B cell (primary cell): ENCODE measurements at places on chromosomes 2 and 18. TPM values are rescaled to one million over a fixed set of nuclear protein-coding genes. Genes with fewer than 3 reads are reported as not detected.

Gene DTNA
- total RNA-seq: not detected in 2 replicates

Gene GPR35
- 1.8 and 2.2 TPM in 2 replicates for total RNA-seq

Gene SPEG
- 0.10 and 0.74 TPM in 2 replicates for total RNA-seq

Gene SLC35F6
- 13.3 and 15.2 TPM in 2 replicates for total RNA-seq

Gene CCDC121
- 1.3 and 2.2 TPM in 2 replicates for total RNA-seq

Gene CAPN14
- 6.0 and 7.8 TPM in 2 replicates for total RNA-seq

Gene LRP1B
- not detected in 2 replicates for total RNA-seq

Gene DHRS9
- 0.25 TPM in 1 of 2 replicates, not detected in the other for total RNA-seq

Gene CRYGD
- total RNA-seq: not detected in 2 replicates

GRCh38 chr2:12116228-12116750 is 369.9 kb downstream of the LPIN1 start:
- peak; percentile 75 for DNase-seq

DNA sequence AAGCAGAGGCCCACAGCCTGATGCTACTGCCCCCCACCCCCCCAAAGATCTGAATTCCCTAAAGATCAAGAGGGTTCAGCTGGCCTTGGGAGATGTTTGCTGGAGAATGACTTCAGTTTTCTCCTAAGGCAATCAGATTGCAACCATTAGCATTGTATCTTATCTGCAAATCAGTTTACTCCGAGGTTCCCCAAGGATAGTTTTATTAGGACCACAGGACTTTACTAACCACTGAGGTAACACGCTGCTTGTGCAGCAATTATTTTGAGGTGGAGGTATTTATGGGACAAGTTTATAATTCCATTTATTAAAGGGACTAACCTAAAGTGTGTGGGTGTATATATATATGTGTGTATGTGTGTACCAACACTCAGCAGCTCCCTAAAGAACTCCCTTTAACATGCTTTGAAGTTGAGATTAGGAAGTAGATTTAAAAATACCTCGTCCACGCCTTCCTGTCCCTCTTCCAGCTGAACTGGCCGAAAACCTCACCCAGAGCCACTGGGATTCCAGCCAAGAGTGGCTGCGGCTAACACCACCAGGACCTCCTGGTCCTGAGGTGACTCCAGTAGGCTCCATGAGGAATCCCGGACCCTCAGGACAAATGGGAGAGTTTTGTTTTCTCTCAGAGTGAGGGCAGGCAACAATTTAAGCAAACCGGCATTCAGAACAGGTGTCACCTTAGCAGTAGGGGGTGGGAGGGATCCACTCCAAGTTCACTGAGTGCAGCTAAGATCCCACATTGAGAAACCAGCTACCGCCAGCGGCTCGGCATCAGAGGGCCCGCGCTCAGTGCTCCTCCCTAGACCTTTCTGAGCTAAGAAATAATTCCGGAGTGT is 3.0 kb upstream of the DLX1 start:
- DNase-seq: peak; percentile 31

DNA sequence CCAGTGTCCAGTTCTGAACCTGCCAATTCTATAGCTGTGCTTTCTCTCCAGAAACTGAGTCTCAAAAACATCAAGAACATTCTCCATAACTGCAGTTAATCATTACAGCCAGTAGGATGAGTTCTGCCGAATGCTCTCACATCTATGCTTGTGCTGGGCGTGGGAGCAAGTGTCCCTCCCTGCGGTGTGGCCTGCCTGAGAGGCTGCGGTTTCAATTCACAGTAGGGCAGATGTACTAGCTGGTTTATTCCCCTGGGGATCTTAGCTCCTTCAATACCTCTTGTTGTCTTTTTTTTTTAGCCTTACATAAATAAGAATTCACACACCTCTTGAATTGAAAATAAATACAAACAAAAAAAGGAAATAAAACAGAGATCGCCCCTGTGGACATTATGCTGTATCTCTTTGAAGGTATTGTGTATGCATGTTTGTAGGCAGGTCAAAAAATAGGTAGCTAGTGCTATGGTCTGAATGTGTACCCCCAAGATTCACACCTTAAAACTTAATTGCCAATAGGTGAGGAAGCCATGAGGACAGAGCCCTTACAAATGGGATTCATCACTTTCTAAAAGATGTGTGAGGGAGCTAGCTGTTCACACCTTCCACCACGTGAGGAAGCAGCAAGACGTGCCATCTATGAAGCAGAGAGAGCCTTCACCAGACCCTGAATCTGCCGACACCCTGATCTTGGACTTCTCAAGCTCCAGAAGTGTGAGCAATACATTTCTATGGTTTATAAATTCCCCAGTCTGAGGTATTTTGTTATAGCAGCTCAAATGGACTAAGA is 74.3 kb downstream of the BCL2L11 start:
- peak; percentile 61 for DNase-seq

DNA sequence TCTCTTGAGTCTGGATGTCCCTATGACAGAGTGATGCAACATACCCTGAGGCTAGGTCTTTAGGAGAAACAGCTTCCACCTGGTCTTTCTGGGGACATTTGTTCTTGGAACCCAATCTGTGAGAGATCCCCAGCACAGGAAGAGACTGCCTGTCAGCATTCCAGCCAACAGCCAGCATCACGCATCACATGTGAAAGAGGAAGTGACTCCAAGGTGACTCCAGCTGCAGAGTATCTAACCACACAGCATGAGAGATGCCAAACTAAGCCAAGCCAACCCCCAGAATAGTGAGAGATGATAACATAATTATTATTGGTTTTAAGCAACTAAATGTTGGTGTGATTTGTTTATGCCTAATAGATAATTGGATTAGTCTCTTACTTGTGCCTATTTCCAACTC is 35.7 kb downstream of the C18orf63 start:
- peak; percentile 9 for DNase-seq

GRCh38 chr2:45684756-45685155 is 33.3 kb downstream of the PRKCE start:
- DNase-seq: no peak

- DNase-seq: no peak
Observed at GRCh38 chr2:76998704-76999103, 523.5 kb downstream of the LRRTM4 start.

- DNase-seq: peak; percentile 86
Observed at GRCh38 chr2:237968048-237968862, 1.4 kb downstream of the UBE2F start.

DNA sequence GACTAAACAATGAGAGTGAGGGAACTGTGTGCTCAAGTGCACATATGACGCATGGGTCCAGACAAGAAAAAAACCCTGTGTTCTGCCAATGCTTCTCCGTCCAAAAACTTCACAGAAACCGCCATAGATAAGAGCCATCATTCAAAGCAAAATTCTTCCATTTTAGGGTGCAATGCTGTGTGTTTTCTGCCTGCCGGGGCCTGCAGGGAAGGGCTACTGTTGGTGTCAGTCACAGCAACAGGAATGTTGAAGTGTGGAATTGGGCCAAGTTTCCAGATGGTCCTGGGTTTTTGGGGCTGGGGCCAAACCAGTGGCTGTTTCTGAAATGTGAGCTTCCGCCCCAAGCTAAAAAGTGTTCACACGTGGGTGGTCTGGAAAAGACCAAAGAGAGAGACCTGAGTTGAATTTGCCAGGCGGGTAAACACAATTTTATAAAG is 677 bp upstream of the MC2R start:
- no peak for DNase-seq

GRCh38 chr2:122525336-122525735 is 769.9 kb downstream of the TSN start:
- no peak for DNase-seq

- DNase-seq: no peak
Observed at GRCh38 chr2:23681356-23682140, 245.4 kb downstream of the ATAD2B start.

GRCh38 chr2:71550801-71551630 is 97.7 kb downstream of the DYSF start:
- no peak for DNase-seq

- DNase-seq: no peak
Observed at GRCh38 chr2:128776461-128777195, 458.0 kb upstream of the HS6ST1 start.

DNA sequence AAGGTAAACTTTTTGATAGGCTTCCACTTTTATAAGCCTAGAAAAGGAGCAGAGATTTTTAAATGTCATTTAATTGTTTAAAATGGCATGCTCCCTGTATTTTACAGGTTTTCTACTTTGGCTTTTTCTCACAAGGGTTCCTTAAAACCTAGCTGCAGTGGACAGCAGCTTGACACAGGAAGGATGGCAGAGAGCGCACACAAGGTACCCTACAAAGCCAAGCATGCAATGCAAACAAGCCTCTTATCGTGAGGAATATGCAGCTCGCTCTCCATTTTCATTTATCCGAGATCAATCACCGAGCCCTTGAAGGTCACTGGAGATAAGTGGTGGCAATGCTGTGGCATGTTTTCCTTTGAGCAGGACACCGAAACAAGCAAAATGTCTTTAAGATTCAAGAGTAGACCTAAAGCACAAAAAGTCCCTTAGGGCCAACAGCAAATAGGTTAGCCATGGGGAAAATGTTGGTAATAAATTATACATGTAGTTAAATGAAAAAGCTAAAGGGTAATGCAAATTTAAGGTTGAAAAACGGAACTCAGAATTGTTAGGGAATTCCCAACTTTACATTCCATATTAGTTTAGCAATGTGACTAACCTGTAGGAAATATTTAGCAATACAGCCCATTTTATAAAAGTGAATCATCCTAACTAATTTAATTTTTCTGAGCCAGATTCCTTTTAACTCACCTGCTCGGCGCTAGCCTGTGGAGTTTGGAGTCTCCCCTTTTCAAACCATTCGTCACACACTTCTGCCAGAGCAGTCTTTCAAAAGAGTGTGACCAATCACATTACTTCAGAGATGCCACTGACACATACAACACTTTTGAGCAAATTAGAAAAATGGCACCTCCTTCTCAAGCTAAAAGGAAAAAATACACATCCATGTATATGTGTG is 337.9 kb upstream of the PKDCC start:
- DNase-seq: no peak

DNA sequence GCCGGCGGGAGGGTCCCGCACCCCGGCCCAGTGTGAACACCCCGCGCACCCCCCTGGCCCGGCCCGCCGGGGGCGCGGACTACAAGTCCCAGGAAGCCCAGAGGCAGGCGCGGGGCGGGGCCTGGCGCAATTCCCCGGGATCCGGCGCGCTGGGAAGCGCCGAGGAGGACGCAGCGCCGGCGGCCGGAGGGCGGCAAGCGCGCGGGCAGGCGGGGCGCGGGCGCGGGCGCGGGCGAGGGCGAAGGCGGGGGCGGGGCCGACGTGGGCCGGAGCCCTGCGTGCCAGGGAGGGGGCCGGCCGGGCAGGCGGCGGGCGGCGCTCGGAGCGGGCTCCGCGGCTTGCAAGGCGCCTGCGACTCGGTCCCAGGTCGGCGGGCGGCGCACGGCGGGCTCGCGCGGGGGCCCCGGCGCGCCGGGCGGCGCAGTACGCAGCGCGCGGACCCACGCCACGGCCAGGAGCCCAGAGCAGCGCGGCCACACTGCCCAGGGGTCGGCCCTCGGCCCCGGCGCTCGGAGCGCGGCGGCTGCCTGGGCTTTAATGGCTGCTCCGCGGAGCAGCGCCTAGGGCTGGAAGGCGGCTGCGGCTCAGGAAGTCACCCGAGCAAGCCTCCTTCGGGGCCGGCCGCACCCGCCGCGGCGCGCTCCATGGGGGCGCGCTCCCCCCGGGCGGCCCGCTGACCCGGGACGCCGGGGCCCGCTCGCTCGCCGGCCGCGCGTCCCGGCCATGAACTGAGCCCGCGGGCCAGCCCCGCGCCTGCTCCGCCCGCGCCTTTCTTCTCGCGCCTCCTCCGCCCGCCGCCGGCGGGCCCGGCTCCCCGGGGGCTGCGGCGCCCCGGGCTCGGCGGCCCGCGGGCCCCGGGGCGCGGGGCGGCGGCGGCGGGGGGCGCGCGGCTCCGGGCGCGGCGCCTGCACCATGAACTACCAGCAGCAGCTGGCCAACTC is at the start of gene AGAP1:
AGAP1 (plus strand) TSS at position 269 of the 941 bp plus-strand sequence.
- no peak for DNase-seq
